ENCODE measurements at places on chromosomes 7 and 10.

GRCh38 chr7:87628780-87629569, 777 bp downstream of the RUNDC3B start:
- peak; percentile 87 for DNase-seq

DNA sequence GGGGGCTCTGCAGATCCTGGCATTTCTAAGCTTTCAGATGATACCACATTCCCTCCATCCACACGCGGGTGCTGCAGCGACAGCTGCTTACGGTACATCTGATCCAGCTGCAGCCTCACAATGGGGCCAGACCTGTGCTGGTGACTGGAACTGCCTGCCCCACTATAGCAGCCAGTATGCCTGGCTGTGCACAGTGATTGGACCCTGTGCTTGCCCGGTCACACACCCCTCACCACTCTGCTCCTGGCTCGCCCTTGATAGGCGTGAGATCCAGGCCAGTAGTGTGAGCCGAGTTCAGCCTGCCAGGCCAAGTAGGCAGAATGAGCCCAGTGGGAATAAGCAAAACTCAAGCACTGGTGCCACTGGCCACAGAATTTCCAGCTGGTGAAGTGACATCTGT, 164.8 kb downstream of the NRBF2 start:
- no peak for DNase-seq

GRCh38 chr10:91944880-91945630, 21.5 kb downstream of the BTAF1 start:
- no peak for DNase-seq

- DNase-seq: peak; percentile 13
These were observed 51.2 kb downstream of the KIF5B start for GRCh38 chr10:32005050-32005449.

DNA sequence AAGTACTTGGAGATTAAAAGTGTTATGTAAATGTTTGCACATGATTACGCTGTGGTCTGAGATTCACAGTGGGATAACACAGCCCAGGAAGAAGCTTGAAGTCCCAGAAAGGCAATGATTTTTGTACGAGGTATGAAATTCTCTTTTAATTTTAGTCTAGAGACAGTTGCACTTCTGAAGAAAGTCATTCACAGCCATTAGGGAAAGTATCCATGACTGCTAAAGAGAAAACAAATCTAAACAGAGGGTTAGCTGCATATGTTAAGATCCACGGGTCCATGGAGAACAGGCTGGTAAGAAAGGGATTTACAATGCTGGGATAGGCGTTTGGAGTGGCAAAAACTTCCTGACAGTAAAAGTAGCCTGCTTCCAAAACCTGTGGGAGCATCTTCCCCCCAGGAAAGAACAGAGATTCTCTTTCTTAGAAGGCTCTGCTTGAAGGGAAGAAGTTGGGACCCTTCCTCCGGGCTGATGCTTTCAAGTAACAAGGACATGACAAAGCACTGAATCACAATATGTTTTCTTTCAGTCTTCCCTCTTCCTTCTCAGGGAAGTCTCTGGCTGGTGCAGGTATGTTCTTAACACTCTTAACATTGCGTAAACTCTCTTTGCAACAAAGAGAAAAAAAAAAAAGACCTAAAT, 220.8 kb upstream of the CELF2 start:
- DNase-seq: no peak

DNA sequence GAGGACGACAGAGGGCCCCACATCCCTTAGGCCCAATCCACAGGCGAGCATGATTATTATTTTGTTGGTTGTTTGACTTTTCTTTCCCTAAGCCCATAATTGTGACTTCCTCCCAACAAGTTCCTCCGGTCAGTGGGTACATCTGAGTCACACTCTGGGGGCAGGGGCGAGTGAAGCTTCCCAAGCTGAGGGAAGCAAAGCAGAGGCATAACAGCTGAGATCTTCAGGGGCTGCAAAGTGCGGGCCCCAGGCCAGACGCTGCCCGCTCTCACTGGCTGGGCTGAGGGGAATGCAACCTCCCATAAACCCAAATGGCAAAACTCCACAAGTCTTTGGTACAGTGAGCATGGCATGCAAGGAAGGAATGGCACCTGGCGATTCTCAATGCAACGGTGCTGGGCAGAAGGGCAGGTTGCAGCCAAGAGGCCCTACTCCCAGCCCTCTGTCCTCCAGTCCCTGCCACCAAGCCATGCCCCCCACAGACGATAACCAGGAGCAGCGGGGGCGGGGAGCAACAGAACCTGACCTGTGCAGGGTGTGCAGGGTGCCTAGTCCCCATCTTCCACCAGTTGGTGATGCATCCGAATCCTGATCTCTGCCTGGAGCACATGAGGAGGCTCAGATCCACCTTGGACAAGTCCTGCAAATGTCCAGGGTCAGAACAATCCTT, 25.3 kb downstream of the TNS3 start:
- DNase-seq: no peak

GRCh38 chr10:128480601-128481000, 354.4 kb upstream of the MKI67 start:
- DNase-seq: no peak

- DNase-seq: no peak
These were observed 50.3 kb downstream of the HIP1 start for GRCh38 chr7:75688200-75689136.

GRCh38 chr7:102097601-102098161, 189.0 kb upstream of the SH2B2 start:
- no peak for DNase-seq

GRCh38 chr7:48971173-48971572, 46.8 kb downstream of the CDC14C start:
- no peak for DNase-seq

GRCh38 chr7:26900251-26900650, 35.9 kb upstream of the SKAP2 start:
- no peak for DNase-seq

DNA sequence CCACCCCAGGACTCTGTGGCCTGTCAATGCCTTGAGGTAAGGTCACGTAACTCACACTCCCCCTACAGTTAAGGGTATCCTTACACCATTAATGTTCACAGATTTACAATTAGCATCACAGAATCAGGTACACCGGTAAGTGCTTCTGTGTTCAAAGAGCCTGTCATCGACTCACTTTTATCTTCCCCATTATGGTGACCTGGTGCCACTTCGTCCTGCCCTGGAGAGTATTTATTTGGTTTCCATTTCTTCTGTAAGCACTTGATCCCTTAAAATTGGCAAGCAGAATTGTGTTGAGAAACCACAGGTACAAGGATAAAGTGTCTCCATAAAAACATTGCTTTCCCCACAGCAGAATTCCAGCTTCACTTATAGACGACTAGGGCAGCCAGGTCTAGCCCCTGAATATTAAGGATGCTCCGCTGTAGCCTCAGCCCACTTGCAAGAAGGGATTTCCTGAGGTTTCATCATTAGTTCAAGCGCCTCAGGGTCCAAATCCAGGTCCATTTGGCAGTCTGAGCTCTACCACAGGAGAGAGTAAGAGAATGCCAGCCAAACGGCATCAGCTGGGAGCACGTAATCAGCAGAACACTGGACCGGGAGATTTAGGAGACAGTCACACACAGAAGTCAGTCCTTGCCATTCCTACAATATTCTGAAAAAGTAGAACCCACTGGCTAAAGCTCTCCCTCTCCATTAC, 10.1 kb downstream of the ATXN7L1 start:
- DNase-seq: no peak

GRCh38 chr10:79245539-79246208, 101.6 kb upstream of the PPIF start:
- no peak for DNase-seq

DNA sequence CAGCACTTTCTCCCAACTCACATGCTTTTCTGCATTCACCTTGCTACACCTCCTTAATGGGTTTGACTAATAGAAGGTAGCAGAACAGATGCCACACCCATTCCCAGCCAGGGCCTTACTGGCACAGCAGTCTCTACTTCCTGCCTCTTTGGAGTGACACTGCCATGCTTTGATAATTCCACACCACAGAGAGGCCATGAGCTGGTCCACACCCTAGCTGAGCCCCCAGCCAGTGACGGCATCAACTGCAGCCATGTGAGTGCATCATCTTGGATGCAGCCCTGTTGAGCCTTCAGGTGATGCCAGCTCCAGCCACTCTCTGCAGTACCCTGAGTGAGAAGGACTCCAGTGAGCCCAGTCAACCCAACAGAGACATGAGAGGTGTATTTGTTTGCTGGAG, 27.5 kb upstream of the EZH2 start:
- DNase-seq: no peak

- DNase-seq: peak; percentile 93
These were observed 80.7 kb downstream of the FZD1 start for GRCh38 chr7:91344911-91345310.

GRCh38 chr7:98949336-98950044, 71.2 kb downstream of the TRRAP start:
- no peak for DNase-seq

DNA sequence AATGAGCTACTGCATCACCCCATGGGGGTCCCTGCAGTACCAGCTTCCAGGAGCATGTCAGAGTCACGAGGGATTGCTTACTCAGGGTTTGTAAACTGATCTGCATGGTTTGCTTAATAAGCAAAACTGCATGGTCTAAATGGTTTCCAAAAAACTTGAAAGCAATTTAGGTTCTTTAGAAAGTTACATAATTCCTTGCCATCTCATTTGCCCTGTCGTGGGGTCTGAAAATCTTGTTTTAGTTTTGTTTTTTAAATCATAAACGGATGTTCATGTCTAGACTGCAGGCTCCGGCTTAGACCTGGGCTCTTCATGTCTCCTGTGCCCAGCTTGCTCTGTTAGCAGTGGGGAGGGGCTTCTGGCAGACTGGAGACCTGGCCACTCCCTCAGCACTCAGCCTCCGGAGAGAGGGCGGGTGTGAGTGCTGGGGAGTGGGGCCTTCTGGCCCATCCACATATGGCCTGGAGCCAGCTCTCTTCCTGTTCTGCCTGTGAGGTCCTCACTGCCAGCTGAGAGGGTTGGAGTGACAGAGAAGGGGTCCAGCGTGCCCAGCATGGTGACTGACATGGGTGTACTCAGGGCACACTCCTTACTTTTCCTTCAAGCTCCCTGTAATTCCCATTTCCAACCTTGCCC, 17.5 kb downstream of the PRF1 start:
- DNase-seq: no peak

GRCh38 chr7:123715198-123715597, 33.6 kb downstream of the WASL start:
- DNase-seq: no peak

GRCh38 chr7:158407581-158408317, 179.9 kb downstream of the PTPRN2 start:
- peak; percentile 64 for DNase-seq

GRCh38 chr7:110994028-110994967, 96.6 kb upstream of the LRRN3 start:
- no peak for DNase-seq

Data from NCI-H526 (cell line).